ENCODE measurements at places on chromosomes 13 and 19.

DNA sequence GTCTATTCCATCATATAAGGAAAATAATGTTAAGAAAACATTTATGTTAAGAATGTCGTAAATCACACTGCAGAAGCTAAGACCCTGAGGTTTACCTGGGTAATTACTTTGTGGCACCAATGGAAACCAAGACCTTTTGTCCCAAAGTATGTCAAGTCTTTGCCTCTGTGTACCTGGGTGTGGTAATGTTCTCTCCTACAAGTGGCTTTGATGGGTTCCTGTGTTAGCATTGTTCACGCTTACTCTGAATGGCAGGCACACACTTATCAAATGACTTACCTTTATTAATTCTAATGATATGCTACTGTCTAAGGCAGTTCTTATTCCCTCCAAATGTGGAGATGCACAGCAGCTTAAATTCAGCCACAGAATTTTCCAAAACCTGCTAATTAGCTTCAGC lies 206.1 kb downstream of the KCTD12 start:
- DNase-seq = no peak

GRCh38 chr13:50611117-50611781 lies 232.2 kb downstream of the DLEU7 start:
- DNase-seq = peak; percentile 56

DNA sequence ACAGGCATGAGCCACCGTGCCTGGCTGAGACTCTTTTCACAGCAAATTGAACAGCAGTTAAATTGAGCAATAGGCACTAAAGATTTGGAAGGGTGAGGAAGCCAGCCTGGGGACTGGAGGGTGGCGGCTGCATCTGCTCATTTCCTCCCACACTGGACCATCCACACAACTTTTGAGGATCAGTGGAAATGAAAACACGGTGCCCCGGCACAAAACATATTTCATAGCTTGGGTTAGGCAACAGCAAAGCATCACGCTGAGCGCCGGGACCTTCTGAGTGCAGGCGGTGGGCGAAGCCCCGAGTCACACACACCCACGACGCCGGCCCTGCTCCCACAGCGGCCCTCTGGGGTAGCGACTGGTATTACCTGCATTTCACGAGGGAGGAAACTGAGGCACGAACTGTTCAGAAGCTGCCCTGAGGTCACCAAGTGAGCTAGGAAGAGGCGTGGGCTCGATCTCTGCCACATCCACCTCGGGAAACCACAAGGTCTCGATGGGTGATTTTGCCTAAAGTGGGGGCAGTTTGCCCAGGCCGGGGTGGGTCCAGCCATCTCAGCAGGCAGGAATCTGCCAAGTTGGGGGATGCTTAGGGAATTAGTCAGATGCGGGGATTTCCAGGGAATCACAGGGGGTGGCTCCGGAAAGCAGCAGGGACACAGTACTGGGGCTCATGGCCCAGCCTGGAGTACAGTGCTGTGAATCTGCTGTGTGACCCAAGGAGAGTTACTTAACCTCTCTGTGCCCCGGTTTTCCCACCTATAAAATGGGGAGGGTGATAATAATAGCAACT lies 3.5 kb upstream of the SBNO2 start:
- DNase-seq = no peak

GRCh38 chr13:76622315-76623040 lies 263.7 kb downstream of the KCTD12 start:
- DNase-seq = peak; percentile 42

GRCh38 chr19:53183146-53183764 lies 9.9 kb downstream of the ZNF665 start:
- DNase-seq = no peak

DNA sequence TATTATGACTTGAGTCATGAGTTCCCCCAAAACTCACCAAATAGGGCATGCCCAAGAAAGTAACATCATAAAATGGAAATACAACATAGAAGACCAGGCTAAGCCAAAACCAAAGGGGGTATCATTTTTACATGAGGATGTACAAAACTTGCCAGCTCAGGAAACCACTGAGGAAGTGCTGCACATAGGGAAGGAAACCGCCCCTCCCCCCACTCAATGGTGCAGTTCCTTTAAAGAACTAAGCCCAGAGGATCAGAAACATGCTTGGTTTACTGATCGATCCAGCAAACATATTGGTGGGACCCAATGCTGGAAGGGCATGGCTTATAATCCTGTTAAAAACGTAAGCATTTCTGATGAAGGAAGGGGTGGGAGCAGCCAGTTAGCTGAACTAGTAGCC lies 4.2 kb upstream of the ZNF486 start:
- no peak for DNase-seq

DNA sequence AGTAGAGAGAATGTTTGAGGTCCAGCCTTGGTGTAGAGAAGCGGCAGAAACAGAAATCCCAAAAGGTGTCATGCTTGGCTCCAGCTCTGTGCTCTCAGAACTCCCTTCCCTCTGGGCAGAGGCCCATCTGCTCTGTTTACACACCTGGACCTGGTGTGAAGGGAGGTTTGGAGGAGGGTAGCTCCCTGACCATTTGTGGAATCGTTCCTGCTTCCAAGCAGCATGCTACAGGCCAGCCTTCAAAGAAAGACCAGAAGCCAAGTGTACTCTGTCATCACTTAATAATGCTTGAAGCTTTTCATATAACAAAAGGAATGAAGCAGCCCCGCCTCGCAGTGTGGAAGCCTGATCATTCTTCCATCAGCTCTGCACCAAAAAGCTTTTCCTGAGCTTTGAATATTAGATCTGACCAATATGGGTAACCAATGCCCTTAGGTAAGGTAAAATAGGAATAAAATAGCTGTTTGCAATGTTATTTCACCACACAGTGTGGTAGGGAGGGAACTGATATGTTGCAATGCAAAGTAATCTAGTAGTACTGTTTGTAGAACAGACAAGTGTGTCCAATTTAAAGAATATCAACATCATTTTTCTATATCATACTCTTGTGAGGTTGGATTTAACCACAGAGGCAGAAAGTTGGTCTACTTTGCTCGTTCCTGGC lies 63.3 kb downstream of the ZIC5 start:
- no peak for DNase-seq

DNA sequence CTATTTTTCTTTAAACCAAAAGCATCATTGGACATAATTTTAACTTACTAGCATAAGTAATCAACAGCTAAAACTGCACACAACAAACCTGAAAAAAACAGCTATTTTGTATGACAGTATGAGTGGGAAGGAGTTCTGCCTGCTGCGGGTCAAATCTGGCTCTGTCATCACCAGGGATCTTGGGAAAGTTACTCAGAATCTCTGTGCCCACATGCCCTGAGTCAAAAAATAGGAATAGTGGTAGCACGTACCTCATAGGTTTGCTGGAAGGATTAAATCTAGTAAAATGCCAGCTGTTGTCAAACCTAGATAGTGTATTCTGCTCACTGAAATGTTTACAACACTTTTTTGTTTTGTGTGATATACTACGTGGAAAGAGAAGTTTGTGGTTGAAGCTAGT lies 1.1 kb downstream of the CLN5 start:
- no peak for DNase-seq

DNA sequence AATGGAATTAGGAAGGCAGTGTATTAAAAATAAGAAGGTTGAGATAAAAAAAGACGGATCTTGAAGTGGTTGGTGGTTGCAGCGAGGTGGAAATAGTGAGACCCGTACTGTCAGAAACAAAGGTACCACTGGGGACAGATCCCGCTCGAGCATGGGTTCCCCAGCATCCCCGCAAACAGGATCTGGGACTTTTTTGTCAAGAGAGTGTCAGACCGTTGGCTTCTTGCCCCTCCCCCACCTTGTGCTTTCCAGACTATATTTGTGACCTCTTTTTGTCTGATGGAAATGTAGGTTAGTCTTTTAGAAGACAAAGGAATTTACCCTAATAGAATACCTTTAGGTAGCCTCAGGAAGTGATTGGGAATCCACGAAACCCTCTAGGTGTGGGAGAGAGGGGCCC lies 4.2 kb downstream of the GATAD2A start:
- DNase-seq = no peak

DNA sequence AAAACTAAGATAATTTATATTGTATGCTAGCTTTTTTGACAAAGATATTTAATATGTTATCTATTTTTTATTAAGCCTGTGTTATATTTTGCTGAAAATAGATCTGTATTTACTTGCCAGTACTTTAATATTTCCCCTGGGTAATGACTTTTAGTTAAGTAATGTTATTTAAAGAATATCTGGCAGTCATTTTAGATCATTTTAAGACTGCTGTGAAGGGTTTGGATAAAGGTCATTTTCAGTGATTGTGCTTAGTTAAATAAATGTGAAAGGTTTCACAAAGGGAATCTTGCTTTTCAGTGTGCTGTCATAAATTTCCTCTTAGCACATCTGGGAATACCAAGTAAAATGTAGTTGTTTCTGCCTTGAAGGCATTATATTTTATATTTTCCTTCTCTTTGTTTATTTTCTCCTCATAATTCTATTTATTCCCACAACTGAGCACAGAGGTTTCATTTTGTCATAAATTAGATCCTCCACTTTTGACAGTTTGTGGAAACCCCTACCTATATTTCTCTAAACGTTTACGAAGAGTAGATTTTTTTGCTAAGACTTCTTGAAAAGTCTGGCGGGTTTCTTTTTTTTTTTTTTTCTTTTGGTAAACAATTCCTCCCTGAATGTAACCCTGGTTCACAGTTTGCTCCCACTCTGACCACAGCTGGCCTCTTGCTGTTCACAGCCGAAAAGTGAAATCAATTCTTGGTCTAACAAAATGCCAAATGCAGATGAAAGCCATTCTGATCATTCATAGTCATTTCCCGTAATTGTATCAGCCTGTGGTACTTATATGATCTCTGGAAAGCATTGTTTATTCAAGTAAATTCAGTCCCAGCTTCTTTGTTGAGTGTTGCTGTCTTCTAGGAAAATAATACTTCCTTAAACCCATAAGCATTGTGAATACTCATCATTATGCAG lies 87.8 kb downstream of the MAB21L1 start:
- no peak for DNase-seq

GRCh38 chr13:26458196-26458749 lies 99.2 kb upstream of the WASF3 start:
- DNase-seq = no peak

DNA sequence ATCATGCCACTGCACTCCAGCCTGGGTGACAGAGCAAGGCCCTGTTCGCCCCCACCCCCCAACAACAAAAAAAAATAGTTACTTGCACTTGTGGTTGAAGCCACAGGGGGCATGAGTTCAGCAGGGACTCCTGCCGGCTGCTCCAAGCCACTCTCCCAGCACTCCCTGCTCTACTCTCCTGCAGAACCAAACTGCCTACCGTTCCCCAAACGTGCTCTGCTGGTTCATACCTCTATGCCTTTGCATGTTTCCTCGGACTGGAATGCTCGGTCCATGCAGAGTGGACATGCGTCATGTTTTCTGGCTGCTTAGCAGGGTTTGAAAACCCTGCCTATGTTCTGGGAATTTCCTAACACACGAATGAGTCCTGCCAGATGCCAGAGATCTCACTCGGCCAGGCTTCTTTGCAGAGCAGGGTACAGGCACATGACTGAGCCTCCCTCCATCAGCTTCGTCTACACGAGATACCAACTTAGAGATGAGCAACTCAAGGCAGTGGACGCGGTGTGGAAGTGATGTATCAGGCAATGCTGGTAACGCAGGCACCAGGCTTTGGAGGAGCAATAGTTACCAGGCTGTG lies 8.5 kb upstream of the SLC25A15 start:
- DNase-seq = peak; percentile 16

DNA sequence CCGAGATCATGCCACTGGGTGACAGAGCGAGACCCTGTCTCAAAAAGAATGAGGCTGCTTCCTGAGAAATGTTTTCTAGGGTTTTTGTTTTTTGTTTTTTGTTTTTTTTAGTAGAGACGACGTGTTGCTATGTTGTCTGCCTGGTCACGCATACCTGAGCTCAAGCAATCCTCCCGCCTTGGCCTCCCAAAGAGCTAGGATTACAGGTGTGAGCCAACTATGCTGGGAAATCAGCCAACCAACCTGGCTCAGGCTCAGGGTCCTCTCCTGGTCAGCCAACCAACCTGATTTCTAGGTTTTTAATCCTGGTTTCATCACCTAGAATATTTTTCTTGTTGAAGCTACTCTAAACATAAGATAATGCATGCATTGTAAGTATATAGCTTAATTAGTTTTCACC lies 7.8 kb downstream of the DHX34 start:
- DNase-seq = no peak

GRCh38 chr13:90906554-90906953 lies 440.9 kb upstream of the MIR17HG start:
- no peak for DNase-seq

DNA sequence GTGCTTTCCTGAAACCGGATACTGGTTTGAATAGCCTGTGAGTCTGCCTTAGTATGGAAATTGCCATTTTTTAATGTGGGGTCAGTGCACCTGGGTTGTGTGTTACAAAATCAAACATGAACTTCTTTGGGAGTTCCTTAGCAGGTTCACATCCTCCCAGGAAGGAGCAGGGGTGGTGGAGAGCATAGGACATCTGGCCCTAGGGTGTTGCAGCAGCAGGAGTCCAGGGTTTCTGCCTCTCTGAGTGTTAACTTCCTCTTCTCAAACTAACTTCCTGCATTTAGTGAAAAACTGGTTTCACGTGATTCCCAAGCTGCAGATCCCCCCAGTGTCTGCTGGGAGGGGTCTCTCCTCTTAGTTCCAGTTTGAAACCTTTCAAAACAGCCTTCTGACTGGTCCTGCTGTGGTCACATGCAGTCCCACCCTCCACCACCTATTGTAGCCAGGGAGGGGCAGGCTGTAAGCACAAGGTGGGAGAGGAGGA lies 7.2 kb downstream of the RNASEH2B start:
- peak; percentile 14 for DNase-seq

DNA sequence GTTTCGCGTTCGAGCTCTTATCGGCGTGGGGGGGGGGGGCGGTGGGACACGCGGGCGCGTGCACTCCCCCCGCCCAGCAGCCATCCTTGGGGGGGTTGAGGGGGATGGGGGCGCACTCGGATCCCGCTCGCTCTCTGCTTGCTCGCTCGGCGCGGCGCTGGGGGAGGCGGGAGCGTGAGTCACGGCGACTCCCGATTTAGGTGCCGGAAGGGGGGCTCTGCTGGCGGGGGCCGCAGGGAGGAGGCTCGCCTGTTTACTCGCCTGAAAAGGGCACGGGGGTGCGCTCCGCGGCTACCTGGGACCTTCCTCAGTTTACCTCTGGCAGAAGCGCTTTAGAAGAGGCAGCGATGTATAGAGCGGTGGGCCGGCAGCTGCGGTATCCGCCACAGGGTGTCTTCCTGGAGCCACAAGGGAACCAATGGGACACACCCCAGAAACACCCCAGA lies 1.1 kb upstream of the PDE4A start:
- DNase-seq = no peak

GRCh38 chr19:41934849-41935374 lies 6.7 kb upstream of the ERFL start:
- peak; percentile 52 for DNase-seq

DNA sequence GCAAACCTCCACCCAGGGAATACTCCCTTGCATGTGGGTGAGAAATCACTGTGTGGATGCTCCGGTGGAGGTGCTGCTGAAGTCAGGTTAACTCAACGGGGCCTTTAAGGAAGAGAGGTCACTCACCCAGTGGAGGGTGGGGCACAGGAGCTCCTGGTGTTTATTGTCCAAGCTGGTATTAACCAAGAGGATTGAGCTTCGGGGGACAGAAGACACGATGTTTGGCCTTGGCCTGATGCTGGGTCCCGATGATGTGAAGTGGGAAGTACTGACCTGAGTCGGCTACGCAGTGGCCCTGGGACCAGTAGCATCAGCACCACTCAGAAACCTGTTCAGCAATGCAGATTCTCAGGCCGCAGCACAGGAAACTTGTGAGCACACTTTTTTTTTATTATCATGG lies 85.7 kb upstream of the WASF3 start:
- no peak for DNase-seq

- DNase-seq = peak; percentile 64
These were observed 14.8 kb downstream of the OPA3 start for GRCh38 chr19:45569619-45570421.

GRCh38 chr13:24226762-24227161 lies 66.2 kb downstream of the SPATA13 start:
- no peak for DNase-seq
